Cardiac muscle cell (in vitro differentiated cells and primary cell): ENCODE measurements at places on chromosomes 5 and 9. TPM values are rescaled to one million over a fixed set of nuclear protein-coding genes. Genes with fewer than 3 reads are reported as not detected.

SLC46A2 gene
- polyA plus RNA-seq, result 0.10 TPM in 1 of 2 replicates, not detected in the other

GLRA1 gene
- polyA plus RNA-seq, result not detected in 2 replicates

SLC6A18 gene
- polyA plus RNA-seq, result not detected in 2 replicates

HMMR gene
- 7.8 and 36.2 TPM in 2 replicates for polyA plus RNA-seq

SEMA4D gene
- 16.5 and 28.2 TPM in 2 replicates for polyA plus RNA-seq

ANKRD34B gene
- polyA plus RNA-seq, result 0.05 TPM in 1 of 2 replicates, not detected in the other

NPM1 gene
- polyA plus RNA-seq, result 389 and 578 TPM in 2 replicates

DNA sequence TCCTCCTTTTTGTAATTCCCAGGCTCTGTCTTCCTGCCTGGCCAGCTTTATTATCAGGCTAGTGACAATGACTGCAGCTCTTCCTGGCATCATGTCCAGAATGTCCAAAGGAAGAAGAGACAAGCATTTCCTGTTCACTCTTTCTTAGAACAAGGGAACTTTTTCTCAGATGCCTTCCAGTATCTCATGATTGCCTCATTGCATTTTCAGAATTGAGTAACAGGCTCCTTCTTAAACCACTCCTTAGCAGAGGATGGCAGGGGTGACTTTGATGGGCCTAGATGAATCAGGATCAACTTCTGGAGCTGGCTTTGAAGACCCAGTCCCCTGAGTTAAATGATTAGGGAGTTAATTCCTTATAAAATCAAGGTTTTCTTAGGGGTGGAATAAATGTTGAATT lies 92.9 kb upstream of the RASGRF2 start:
- DNase-seq, result no peak
- no peaks in the 10 kb centered on the region for H3K27me3 ChIP-seq
- no peaks in the 10 kb centered on the region for H3K36me3 ChIP-seq
- no peaks in the 10 kb centered on the region for H3K4me1 ChIP-seq

GRCh38 chr9:104854613-104855012 lies 73.3 kb downstream of the ABCA1 start:
- no peaks in the 10 kb centered on the region for H3K27me3 ChIP-seq
- no peak for DNase-seq
- peaks cover 2% of the 10 kb centered on the region for H3K36me3 ChIP-seq

DNA sequence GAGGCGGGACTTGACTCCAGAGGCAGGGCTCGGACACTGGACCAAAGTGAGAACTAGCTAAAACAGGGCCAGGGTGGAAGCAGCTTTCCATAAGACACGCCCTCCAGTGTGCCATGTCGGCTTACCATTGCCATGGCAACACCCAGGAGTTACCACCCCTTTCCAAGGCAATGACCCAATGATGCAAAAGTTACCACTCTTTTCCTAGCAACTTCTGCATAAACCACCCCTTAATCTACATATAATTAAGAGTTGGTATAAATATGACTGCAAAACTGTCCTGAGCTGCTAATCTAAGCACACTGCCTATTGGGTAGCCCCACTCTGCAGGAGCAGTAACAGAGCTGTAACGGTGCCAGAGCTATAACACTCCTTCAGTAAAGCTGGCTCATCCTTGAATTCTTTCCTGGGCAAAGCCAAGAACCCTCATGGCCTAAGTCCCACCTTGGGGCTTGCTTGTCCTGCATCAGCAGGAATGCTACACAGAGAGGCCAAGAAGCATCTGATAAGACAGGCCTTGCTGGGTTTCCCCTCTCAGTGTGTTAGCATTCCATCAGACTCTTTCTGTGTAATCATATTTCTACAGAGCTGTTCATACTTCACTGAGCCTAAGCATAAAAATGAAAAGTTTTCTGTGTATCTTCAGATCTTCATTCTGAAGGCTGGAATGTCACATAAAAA lies 262.7 kb upstream of the KLF9 start:
- H3K4me3 ChIP-seq, result no peak overlapping the region
- no peaks in the 10 kb centered on the region for H3K4me1 ChIP-seq
- H3K36me3 ChIP-seq, result no peaks in the 10 kb centered on the region
- H3K27me3 ChIP-seq, result no peaks in the 10 kb centered on the region
- no peak for DNase-seq
- no peak overlapping the region for H3K27ac ChIP-seq

- H3K36me3 ChIP-seq, result no peaks in the 10 kb centered on the region
- DNase-seq, result no peak
- no peak overlapping the region for H3K27ac ChIP-seq
- H3K27me3 ChIP-seq, result peaks cover 53% of the 10 kb centered on the region
- H3K4me1 ChIP-seq, result no peaks in the 10 kb centered on the region
- no peak overlapping the region for H3K4me3 ChIP-seq
Observed at GRCh38 chr9:130942679-130943078, 3.6 kb upstream of the FIBCD1 start.

DNA sequence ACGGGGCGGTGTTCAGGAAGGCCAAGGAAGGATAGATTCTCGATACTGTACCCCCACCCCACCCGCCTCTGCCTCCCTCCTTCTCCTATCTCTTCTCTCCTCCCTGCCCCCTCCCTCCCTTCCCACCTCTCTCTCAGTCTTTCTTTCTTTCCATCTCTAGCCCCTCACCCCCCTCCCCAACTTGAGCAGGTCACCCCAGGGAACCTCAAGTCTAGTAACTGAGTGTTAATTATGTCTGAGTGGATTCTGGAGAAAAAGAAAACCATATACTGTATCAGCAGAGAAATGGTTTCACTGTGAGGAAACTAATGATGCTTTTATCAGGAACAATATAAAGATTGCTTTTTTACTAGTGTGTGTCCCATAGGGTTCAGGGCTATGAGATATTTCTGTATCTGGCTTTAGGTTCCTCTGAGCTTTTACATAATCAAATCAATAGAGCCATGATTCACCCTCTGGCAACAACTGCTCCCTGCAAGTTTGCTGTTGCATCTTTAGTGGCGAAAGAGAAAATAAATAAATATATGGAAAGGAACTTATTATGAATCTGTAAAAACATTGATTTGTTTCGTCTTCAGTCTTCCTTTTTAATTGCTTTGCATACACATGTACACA lies 639.7 kb downstream of the CCDC171 start:
- H3K27me3 ChIP-seq, result peaks cover 15% of the 10 kb centered on the region
- H3K36me3 ChIP-seq, result no peaks in the 10 kb centered on the region
- no peak for DNase-seq
- H3K4me3 ChIP-seq, result no peak overlapping the region
- no peak overlapping the region for H3K27ac ChIP-seq

- no peaks in the 10 kb centered on the region for H3K36me3 ChIP-seq
- no peaks in the 10 kb centered on the region for H3K4me1 ChIP-seq
- H3K4me3 ChIP-seq, result no peak overlapping the region
Observed at GRCh38 chr9:1490341-1491232, 440.4 kb downstream of the DMRT2 start.

DNA sequence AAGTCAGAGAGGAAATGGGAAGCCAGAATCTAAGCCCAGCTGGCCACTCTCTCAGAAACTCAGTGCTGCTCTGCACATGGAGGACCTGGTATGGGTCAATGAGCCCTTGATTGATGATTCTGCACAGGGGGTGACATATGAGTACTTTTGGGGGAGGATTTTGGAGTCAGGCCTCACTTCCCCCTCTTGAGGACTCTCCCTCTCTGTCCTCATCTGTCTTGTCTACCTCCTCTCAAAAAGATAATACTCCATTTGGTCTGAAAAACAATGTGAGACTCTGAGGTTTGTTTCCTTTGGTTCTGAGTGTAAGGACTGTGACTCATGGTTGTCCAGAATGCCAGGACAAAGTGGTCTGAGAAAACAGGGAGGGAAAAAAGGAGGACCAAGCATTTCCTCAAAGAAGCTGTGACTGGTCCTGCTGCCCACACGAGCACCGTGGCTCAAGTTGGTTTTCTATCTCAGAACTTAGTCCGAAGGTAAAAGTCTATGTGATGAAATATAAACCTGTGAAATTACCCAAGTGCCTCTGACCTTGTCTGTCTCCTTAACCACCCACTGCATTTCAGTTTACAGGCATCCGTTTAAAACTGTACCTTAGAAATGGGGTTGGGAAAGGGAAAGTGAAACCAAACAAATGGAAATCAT lies 11.1 kb downstream of the TTC39B start:
- no peaks in the 10 kb centered on the region for H3K36me3 ChIP-seq
- H3K4me1 ChIP-seq, result peaks cover 10% of the 10 kb centered on the region
- H3K27me3 ChIP-seq, result no peaks in the 10 kb centered on the region
- DNase-seq, result no peak

DNA sequence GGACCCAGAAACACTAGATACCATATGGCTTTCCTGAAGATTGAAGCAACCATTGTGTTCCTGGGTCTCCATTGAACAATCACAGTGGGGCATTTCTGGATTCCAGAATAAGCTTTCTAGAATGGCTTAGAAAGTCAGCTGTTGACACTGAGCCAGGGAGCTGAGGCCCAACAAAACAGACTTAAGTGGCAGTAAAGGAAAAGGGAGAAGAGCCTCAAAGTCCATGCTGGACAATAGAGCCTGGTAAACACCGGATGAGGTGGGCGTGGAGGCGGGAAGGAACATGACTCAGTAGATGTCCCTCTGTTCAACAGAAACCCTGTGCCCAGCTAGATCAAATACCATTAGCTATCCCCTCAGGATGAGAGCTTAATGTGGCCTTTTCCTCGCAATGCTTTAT lies 14.8 kb downstream of the SPARC start:
- H3K27me3 ChIP-seq, result no peaks in the 10 kb centered on the region
- no peak overlapping the region for H3K27ac ChIP-seq
- no peak overlapping the region for H3K4me3 ChIP-seq
- peak; percentile 83 for DNase-seq
- H3K4me1 ChIP-seq, result peaks cover 16% of the 10 kb centered on the region

GRCh38 chr5:180785121-180785781 lies 17.4 kb downstream of the MGAT1 start:
- H3K27me3 ChIP-seq, result no peaks in the 10 kb centered on the region
- H3K4me3 ChIP-seq, result no peak overlapping the region
- H3K4me1 ChIP-seq, result peaks cover 11% of the 10 kb centered on the region
- DNase-seq, result no peak
- H3K27ac ChIP-seq, result peak overlapping the region; percentile 68

DNA sequence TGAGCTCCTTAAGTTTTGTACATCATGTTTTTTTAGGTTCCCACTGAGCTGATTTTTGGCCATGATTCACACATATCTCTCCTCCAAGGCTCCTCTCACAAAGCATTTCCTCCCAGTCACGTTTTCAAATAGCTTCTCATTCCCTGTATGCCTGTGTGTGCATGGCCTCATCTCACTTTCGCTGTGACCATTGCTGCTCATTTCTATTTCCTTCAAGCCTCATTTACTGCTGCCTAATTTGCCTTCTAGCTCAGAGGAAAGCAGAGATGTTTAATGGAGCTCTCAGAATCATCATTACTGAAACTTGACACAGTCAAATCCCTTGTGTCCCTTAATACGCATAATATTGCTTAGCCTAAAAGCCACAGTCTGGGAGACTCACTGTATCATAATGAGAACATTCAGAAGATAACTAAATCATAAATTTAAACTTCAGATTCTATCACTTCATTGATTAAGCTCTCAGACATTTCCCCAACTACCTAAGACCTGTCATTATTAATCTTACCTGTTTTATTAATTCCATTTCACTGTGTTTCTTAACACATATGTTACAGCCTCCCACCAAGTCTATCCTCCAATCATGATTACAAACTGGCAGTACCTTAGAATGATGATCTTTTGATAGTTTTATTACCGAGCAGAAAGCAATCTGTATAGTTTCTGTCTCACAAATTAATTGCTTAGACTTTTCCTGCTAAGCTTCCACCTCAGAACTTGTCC lies 278.3 kb upstream of the PTGER4 start:
- peak; percentile 34 for DNase-seq
- H3K27ac ChIP-seq, result no peak overlapping the region
- H3K4me1 ChIP-seq, result no peaks in the 10 kb centered on the region
- no peak overlapping the region for H3K4me3 ChIP-seq

DNA sequence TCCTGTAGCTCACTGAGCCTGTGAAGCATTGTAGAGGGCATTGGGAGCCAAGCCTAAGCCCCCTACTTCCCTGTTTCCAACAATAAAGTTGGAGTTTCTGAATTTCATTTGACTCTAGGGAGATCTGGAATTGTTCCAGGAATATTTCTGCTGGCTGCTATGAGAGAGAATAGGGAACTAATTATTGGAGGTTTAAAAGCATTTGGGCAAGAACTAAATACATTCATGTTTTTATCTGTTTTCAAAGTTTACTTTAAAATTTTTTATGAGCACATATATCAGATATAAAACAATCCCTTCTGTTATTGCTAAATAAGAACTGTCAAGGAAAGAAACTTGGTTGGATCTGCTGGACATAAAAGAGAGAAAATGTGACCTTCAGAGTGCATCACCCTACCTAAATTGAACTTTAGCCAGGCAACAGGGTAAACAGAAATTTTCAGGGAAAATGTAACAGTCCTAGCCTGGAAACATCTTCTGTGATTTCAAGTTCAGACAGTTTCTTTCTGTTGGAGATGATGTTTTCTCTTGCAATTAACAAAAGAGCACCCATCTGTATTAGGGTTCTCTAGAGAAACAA lies 19.3 kb upstream of the LECT2 start:
- no peak overlapping the region for H3K4me3 ChIP-seq
- H3K27me3 ChIP-seq, result peaks cover 6% of the 10 kb centered on the region
- DNase-seq, result no peak
- no peaks in the 10 kb centered on the region for H3K36me3 ChIP-seq
- no peak overlapping the region for H3K27ac ChIP-seq
- no peaks in the 10 kb centered on the region for H3K4me1 ChIP-seq
